ENCODE measurements at places on chromosomes 6 and 20.

- no peak for DNase-seq
Observed at GRCh38 chr6:33057222-33058150, 16.0 kb downstream of the HLA-DPA1 start.

DNA sequence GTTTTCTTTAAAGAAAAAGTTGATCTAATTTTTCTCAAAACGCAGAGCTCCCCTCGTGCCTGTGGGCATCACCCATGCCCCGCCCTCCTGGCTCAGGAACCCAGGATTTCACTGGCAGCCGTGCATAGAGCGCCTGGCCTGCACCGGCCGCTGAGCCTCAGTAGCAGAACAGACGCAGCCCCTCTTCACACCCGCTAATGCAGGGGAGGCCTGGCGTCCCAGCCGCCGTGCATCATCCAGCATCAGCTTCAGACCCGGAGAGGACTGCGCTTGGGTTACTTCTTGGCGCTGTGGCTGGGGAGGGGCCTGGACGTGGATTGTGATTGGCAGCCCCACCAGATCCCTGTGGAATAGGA lies 18.1 kb downstream of the RBM38 start:
- DNase-seq, result no peak

DNA sequence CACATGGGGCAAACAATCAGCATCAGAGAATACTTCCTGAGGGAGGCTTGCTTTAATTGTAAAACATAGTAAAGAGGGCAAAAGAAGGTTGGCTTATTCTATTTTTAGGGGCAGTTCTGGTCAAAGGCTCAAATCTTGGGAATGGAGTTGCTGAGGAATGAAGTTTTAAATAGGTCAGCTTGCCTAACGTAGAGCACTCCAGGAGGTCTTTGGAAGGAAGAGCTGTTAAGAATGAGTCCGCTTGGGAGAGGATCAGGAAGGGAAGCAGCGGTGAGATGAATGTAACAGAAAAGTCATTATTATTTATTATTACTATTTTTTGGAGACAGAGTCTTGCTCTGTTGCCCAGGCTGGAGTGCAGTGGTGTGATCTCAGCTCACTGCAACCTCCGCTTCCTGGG lies 108.7 kb downstream of the ZFAND3 start:
- DNase-seq, result no peak

DNA sequence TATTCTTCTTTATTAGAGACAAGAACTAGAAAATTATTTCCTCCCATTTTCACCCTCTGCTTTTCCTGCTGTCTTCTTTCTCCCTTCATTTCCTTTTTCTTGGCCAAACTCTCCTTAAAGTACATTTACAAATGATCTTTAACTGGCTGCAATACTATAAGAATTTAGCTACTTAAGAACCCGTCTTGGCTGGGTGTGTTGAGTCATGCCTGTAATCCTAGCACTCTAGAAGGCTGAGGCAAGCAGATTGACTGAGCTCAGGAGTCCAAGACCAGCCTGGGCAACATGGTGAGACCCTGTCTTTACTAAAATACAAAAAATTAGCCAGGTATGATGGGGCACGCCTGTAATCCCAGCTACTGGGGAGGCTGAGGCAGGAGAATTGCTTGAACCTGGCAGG lies 39.3 kb upstream of the SRPK1 start:
- no peak for DNase-seq

DNA sequence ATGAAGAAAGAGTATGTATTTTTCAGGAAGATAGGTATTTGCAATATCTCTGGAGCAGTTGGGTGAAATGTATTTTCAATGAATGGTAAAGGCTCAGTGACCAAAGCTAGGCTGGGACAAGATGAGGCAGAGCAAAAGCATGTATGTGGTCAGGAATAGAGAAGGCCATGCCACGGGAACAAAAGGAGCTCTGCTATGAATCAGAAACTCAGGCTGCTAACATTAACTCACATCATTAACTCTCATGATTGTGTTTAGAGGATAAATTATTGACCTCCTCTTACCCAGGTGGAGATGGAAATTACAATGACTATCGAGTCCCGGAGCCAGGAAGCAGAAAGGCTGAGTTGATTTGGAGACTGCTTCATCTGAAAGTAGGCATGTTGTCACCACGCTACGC lies 220.2 kb downstream of the FUT9 start:
- DNase-seq, result no peak

DNA sequence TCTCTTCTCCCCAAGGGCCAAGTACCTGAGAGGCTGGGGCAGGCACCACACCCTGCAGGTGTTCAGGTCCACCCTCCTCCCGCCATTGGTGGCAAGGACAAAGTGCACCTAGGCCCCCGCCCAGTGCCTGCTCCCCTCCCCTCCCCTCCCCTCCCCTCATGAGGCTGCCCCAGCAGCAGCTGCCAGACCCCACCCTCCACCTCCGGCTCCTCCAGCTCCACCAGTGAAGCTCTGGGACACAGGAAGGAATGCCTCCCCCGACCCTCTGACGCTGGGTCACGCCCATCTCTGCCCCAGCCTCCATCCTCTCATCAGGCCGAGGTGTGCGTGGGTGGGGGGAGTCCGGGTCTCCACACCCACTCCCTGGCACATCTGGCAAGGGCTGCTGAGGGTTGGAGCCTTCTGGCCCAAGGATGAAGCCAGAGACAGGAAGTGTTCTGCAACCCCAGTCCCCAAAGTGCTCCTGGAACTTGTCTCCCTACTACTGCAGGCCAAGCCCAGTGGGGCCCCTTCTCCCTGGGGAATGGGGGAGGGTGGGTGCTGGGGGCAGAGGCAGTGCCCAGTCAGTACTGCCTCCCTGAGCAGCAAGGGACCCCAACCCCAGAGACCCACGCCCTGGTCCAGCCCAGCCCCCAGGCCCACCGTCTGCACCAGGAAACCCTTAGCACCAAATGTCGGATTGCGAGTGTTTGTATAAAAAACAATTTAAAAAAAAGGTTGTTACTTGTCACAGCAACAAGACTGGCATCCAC lies 1.6 kb upstream of the UCKL1 start:
- DNase-seq, result no peak

DNA sequence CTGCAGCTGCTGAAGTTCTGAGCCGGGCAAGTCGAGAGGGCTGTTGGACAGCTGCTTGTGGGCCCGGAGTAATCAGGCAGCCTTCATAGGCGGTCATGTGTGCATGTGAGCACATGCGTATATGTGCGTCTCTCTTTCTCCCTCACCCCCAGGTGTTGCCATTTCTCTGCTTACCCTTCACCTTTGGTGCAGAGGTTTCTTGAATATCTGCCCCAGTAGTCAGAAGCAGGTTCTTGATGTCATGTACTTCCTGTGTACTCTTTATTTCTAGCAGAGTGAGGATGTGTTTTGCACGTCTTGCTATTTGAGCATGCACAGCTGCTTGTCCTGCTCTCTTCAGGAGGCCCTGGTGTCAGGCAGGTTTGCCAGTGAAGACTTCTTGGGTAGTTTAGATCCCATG lies 21.2 kb upstream of the MAPK13 start:
- no peak for DNase-seq

DNA sequence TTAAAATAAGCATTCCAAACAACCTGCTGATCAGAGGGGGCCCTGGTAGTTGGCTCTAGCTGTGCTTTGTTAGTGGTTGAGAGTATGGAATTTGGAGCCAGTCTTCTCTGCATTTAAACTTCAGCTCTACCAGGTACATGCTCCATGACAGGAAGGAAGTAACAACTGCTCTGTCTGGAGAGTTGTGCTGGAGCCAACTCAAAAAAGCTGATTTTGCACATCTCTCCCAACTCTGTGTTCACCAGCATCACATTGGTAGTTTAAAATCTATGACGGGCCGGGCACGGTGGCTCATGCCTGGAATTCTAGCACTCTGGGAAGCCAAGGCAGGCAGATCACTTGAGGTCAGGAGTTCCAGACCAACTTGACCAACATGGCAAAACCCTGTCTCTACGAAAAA lies 68.8 kb upstream of the BMP2 start:
- no peak for DNase-seq

- no peak for DNase-seq
Observed at GRCh38 chr6:85464722-85465150, 14.9 kb downstream of the NT5E start.

- DNase-seq, result no peak
Observed at GRCh38 chr6:38067263-38067980, 247.9 kb downstream of the ZFAND3 start.

Data from dorsolateral prefrontal cortex (tissue), 122 donors.